ENCODE measurements at places on chromosomes 16 and 17. TPM values are rescaled to one million over a fixed set of nuclear protein-coding genes. Genes with fewer than 3 reads are reported as not detected.
A peak's percentile ranks its signal among the peaks of the same experiment; 100 is the strongest.

GRCh38 chr17:527247-527646 lies 174.6 kb upstream of the RPH3AL start:
- H3K4me3 ChIP-seq: no peak overlapping the region
- DNase-seq: no peak
- H3K4me1 ChIP-seq: no peaks in the 10 kb centered on the region
- H3K27ac ChIP-seq: no peak overlapping the region
- H3K27me3 ChIP-seq: no peaks in the 10 kb centered on the region

DNA sequence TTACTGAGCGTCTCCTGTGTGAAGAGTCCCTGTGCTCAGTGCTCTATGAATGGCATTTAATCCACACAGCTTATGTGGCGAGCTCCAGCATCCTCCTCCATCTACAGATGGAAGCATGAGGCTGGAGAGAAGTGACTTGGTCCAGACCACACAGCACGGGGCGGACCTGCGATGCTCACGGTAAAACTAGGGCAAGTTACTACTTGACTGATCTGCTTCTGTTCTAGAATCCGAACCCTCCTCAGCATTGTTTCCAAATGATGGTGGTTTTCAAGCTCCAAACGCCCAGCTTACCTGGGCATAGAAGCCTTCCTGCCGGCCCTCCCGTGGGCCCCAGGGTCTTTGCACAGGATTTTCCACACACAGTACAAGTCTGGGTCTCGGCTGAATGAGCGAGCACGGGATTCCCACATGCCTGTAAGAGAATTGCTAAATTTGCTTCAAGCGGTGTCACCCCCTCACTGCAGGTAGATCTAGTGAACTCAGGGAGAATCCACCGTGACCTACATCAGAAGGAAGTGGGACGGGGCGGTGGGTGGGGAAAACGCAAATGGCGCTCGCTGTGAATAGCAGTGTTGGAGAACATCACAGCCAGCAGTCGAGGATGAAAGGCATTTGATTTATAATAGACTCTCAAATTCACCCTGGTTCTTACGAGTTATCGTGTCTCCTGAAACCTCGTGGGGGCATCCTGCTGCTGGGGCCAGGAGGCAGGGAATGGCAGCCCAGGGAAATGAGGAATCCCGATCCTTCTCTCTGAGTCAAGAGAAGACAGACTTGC lies 101.1 kb downstream of the CMIP start:
- no peak overlapping the region for H3K4me3 ChIP-seq
- H3K36me3 ChIP-seq: no peaks in the 10 kb centered on the region
- no peak overlapping the region for H3K27ac ChIP-seq
- no peaks in the 10 kb centered on the region for H3K4me1 ChIP-seq
- DNase-seq: no peak

GRCh38 chr17:39462631-39463375 lies 1.5 kb downstream of the CDK12 start:
- no peaks in the 10 kb centered on the region for H3K36me3 ChIP-seq
- H3K4me3 ChIP-seq: peak overlapping the region; percentile 92
- no peak for DNase-seq

- H3K4me3 ChIP-seq: peak overlapping the region; percentile 65
- peak overlapping the region; percentile 79 for H3K27ac ChIP-seq
- H3K27me3 ChIP-seq: no peaks in the 10 kb centered on the region
- H3K36me3 ChIP-seq: no peaks in the 10 kb centered on the region
Observed at GRCh38 chr17:46770818-46771560, 47.5 kb downstream of the WNT3 start.

- H3K27me3 ChIP-seq: no peaks in the 10 kb centered on the region
- H3K4me1 ChIP-seq: peaks cover 39% of the 10 kb centered on the region
- no peak overlapping the region for H3K27ac ChIP-seq
- DNase-seq: no peak
- H3K4me3 ChIP-seq: no peak overlapping the region
- H3K36me3 ChIP-seq: peaks cover 26% of the 10 kb centered on the region
Observed at GRCh38 chr16:15616475-15617165, 26.3 kb downstream of the MARF1 start.

GRCh38 chr17:35846055-35846809 lies 22.5 kb downstream of the HEATR9 start:
- H3K27me3 ChIP-seq: no peaks in the 10 kb centered on the region
- H3K36me3 ChIP-seq: peaks cover 57% of the 10 kb centered on the region
- no peak overlapping the region for H3K27ac ChIP-seq
- no peaks in the 10 kb centered on the region for H3K4me1 ChIP-seq
- no peak for DNase-seq

- peaks cover 6% of the 10 kb centered on the region for H3K36me3 ChIP-seq
- H3K4me1 ChIP-seq: peaks cover 5% of the 10 kb centered on the region
- H3K27me3 ChIP-seq: no peaks in the 10 kb centered on the region
Observed at GRCh38 chr16:89426736-89427530, 63.4 kb downstream of the ANKRD11 start.

DNA sequence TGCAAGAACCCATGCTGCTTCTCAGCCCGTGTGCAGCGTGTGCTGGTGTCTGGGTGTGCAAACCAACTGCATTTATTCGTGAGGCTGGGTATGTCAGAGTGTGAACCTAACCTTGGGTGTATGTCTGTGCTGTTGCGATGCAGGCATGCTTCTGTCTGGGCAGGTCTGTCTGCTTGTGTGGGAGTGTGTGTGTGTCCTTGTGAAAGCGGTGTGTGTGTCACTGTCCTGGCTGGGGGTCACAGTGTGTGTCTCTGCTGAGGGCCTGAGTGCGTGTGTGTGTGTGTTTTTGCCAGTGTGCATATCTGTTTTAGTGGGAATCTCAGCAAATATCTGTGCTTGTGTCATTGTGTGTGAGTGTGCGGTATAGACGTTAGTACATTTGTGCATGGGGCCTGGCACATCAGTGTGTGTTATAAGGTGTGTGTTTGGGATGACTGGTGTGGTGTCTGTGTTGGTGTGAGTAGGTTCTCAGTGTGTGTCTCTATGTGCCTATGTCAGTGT lies 121.8 kb downstream of the CYLD start:
- no peaks in the 10 kb centered on the region for H3K36me3 ChIP-seq
- H3K27me3 ChIP-seq: no peaks in the 10 kb centered on the region
- H3K4me3 ChIP-seq: no peak overlapping the region
- H3K4me1 ChIP-seq: peaks cover 18% of the 10 kb centered on the region
- no peak for DNase-seq
- H3K27ac ChIP-seq: no peak overlapping the region

GRCh38 chr17:78112518-78113471 lies 15.8 kb downstream of the TMC6 start:
- H3K4me1 ChIP-seq: peaks cover 4% of the 10 kb centered on the region
- H3K36me3 ChIP-seq: no peaks in the 10 kb centered on the region
- peak; percentile 33 for DNase-seq
- no peak overlapping the region for H3K27ac ChIP-seq
- no peaks in the 10 kb centered on the region for H3K27me3 ChIP-seq
- no peak overlapping the region for H3K4me3 ChIP-seq

Gene CX3CL1
- total RNA-seq: 0.15 TPM

Gene PIRT
- not detected for total RNA-seq

Data from HCT116 (cell line).